ENCODE measurements at places on chromosomes 7 and 10.

DNA sequence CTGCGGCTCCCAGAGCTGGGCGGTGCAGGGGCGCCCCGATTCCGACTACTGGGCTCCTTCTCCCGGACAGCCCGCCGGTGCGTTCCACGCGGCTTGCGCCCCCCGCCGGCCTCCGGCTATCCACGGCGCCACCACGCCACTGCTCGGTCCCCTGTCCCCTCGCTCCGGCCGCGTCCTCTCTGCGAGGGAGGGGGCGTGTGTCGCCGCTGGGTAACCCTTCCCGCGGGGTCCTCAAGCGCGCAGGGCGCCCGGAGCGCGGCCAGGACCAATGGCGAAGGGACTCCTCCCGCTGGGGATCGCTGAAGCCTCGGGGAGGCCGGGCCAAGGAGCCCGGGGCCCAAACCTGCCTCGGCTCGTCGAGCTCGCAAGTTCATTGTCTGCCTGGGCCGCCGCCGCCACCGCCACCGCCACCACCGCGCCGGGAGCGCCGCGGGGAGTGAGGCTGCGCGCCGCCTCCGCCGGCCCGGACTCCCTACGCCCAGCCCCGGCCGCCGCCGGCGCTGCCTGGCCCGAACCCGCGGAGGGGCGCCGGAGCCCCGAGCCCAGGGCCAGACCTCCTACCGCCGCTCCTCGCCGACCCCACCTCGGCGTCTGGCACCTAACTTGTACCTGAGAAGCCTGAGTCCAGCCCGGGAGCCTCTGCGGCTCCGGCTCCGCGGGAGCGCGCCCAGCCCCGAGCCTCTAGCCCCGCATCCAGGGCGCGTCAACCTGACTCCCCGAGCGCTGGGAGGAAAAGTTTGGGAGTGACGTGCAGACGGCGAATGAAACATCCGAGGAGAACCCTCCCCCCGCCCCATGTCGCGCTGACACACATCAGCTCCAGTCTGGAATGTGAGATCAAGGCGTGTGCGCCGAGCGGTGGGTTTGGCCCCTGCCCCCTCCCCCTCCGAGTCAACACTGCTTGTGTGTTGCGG, at the start of gene CHST15:
CHST15 (minus strand) TSS at position 739 of the 914 bp plus-strand sequence. CDS start 47,386 bp downstream, outside the sequence.
- DNase-seq = no peak

- DNase-seq = no peak
Measured at GRCh38 chr10:44607116-44607515, 222.2 kb upstream of the CXCL12 start.

GRCh38 chr7:130529417-130529816, 37.5 kb downstream of the MEST start:
- no peak for DNase-seq

DNA sequence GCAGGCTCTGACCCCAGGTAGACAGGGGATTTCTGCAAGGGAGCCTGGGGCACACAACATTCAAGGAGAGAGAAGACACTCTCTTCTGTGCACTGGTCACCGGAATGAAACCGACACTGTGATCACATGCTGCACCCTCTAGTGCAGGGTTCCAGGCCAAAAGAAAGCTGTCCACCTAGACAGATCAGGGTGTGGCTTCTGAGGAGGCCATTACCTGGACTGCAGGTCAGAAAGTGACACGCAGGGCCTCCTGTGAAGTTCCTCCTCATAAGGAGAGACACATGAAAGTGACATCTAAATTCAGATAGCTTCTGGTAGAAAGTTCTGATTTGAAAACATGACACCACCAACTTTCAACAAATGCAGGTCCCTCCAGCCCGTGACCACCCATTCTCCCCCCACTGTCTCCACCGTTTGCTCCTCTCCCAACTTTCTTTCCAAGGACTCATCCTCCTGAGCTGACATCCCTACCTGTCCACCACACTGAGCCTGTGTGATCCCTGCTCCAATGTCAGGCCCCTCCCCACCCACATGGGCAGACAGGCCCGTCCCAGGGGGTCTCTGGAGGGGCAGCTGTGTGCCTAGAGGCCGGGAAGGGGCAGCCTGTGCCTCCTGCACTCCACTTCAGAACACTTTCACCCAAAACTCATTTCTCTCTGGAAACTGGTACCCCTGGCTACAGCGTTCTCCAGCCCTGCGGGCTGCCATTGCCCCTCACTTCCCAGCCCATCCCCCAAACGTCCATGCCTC, 198.0 kb downstream of the TNS3 start:
- DNase-seq = no peak

DNA sequence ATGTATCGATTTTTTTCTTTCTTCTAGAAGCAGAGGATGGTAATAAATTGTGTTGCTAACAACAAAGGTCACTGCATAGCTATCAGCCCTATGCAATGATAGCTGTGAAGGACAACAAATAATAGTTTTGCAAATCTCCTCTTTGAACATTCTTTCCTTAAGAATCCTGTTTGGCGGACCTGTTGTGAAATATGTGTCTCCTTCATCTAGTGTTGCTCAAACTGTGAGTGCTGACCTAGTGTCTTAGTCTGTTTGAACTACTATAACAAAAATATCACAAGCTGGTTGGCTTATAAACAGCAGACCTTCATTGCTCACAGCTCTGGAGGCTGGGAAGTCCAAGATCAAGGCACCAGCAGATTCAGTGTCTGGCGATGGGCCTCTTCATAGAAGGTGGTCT, 53.7 kb downstream of the CAV1 start:
- DNase-seq = no peak

GRCh38 chr10:80159166-80159873, 26.8 kb downstream of the PLAC9 start:
- DNase-seq = no peak

GRCh38 chr7:135711139-135711469, 16.9 kb downstream of the SLC13A4 start:
- DNase-seq = no peak

DNA sequence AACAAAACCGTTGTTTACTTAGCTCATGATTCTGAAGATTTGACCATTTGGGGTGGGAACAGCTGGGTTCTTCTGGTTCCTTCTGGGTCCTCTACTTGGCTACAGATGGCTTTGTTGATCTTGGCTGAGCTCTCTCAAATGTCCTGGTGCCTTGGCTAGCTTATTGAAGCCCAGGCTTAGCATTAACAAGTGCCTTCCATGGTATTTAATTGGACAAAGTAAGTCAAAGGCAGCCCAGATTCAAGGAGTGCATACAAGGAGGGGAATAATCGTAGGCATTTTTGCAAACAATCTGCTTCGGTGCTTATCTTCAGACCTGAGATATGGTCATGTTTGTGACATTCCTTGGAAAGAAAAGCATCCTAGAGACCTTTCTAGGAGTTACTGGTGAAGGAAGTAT, 81.4 kb downstream of the ADCYAP1R1 start:
- DNase-seq = no peak

DNA sequence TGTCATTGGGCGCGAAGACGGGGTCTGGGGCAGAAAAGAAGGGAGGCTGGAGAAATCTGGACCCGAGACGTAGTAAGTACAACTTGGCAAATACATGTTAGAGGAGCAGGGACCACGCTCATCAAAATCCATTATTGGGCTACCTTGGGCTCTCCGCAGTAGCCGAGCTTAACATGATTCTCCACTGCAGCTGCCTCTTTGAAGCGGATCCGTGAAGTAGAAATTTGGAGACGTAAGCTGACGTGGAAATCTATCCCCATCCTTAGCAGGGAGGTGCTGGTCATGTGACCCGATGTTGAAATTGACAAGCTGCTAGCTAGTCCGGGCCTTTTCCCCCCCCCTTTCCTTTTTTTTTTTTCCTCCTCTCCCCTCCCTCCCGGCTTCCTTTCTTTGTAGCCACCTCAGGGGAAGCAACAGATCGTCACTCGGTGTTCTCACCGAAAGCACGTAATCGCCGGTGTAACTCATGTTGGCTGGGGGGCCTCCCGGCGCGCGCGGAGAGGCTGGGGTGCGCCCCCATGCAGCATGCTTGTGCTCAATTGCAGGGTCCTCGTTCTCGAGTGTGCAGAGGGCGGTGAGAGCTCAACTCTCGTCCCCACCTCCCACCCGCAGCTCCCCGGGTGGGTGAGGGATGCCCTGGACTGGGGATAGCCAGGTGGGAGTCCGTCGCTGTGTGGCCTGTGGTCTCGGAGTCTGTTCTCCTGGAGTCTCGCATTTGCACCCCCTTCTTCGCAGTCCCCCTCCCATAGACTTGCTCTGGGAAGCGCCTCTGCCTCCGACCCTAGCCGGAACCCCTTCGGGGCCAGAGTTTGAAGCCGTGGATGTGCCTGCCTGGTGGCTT, at the start of gene HOXA11:
HOXA11 (minus strand) TSS at position 220 of the 841 bp plus-strand sequence; CDS start at position 132, 88 bp downstream.
- peak; percentile 16 for DNase-seq

- no peak for DNase-seq
Measured at GRCh38 chr7:55344840-55345239, 20.3 kb upstream of the LANCL2 start.

DNA sequence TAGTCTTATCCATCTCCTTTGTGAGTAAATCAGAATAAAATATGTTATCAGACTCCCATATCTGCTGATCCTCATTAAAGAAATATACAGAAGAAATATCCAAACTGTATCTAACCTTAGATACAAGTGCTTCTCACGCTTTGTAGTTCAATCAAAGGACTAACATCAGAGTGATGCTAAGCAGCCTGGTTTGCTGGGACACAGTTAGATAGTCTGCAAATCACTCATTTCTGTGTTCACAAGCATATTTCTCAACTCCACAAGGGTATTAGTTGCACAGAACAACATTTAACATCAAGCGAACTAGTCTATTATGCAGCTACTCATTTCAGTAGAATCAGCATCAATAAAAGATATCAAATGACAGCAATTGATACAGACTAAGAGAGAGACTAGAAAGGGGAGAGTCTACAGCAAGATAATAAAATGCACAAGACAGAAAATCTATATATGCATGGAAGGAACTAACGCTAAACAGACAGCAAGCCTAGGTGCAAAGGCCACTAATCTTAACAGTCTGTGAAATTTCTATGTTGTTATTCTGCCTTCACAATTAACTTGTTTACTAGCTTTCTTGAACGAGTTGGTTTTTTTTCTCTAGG, 30.0 kb downstream of the DNAJC12 start:
- no peak for DNase-seq

DNA sequence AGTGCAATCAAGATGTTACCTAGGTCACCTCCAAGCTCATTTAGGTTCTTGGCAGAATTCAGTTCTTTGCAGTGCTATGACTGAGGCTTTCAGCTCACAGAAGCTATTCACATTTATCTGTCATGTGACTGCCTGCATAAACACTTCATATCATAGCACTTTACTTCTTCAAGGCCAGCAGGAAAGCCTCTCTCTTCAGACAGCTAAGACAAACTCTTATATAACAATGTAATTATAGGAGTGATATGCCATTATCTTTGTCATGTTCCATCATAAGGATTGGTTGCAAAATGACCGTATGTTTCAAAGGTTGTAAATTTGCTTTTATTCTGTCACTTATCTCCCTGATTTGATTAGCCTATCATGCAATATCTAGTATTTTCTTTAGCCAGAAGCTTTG, 78.8 kb upstream of the TMEM196 start:
- no peak for DNase-seq

DNA sequence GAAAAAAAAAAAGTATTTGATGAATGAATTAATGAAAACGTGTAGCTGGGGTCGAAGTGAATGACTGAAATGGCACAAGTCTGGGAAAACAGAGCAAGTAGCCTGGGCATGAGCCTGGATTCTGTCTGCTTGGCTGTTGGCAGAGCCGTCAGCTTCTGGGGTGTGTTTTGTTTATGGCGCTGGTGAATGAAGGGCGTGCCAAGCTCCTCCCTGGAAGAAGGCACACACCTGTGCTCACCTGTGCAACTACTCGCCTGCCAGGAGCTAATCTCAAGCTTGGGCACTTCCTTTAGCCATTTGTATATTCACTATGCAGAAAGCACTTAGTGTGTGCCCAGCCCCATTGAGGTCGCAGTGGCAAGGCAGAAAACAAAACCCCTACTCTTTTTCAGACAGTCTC, 74.1 kb downstream of the GTF2IRD1 start:
- DNase-seq = no peak

Measured in erythroblast (primary cell).